ENCODE measurements at places on chromosomes 11 and 22. TPM values are rescaled to one million over a fixed set of nuclear protein-coding genes. Genes with fewer than 3 reads are reported as not detected.

The LRRC32 gene
- total RNA-seq, result 13.4 TPM

The MMP7 gene
- total RNA-seq, result not detected

The FBLN1 gene
- total RNA-seq, result 2.1 TPM

The HSCB gene
- total RNA-seq, result 23.5 TPM

The KLHDC7B gene
- not detected for total RNA-seq

The FAM118A gene
- total RNA-seq, result 11.7 TPM

The RNF141 gene
- 30.5 TPM for total RNA-seq

Measured in RPMI7951 (cell line).